SW480 (cell line): ENCODE measurements at places on chromosomes 11 and 22.
A peak's percentile ranks its signal among the peaks of the same experiment; 100 is the strongest.

DNA sequence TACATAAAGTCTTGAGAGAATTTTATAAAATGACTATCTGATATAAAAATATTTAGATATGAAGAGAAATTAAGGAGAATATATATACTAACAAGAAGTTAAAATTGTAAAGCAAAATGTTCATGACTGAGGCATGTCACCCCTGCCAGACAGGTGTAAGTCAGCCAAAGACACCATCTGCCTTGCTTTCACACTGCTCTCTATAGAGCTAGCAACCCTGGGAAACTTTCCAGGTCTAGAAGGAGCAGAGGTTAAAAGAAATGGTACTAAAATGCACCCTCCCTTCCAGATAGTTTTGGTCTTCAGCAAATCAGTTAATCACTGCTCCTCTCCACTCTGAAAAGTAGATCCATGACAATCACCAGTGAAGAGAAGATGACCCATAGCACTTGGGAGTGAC, 16.5 kb downstream of the PPP2R1B start:
- DNase-seq: no peak

DNA sequence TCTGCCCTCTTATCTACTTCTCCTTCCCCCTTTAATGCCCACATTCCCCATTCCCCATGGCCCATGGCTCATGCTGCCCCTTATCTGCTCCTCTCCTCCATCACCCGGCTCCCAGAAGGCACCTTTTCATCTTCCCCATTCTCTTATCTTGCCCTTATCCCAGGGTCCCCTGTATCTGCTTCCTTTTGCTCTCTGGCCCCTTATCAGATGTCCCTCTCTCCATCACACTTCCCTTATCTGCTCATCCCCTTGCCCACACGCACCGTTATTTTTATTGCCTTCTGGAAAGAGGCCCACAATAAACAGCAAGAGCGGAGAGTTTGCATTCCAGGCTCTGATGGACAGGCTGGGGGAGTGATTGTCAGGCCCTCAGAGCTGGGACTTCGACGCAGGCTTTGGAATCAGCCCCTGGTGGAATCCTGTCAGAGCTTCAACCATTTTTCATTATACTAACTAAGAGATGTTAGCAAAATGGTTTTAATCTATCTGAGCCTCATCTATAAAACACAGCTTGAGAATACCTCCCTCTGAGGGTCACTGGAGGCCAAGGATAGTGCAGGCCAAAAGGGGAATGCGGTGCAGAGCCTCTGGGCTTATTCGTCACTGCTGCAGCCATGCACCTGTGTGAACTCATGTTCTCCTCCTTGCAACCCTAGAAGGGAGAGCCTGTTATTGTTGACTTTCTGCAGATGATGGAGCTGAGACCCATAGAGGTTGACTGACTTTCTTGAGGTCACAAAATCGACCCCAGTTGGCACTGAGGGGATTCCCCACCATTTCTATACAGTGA, 37.0 kb upstream of the LRRC55 start:
- no peak for DNase-seq

DNA sequence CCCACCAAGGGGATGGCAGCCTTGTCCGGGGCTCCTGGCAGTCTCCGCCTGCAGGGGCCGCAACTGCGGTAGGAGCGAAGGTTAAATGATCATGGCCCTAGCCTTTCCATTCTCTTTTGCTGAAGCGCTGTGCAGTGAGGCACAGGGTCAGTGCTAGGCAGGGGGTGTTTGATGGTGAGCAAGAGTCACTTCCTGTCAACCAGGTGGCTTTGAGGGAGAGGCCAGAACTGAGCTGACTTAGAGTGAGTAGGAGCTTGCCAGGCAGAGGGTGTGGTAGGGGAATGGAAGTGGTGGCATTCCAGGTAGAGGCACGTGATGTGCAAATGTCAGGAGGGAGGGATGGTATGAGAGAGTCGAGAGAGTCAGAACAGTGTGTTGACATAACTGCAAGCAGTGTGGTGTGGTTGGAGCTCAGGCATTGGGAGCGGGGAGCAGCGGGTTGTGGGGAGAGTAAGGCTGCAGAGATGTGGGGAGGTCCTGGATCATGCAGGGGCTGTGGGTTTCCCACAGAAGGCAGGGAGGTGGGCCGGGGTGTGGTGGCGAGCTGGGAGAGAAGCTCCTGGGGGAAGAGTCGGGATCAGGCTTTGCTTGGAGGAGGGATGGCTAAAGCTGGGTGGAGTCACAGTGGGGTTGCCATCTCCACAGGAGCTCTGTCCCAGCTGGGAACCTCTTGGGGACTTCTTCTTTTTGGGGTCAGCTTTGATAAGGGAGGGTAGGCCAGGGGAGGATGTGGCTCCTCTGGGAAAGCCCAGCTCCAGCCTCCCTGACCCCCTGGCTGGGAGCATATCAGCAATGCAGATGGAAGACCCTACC, 33.3 kb downstream of the AMPD3 start:
- DNase-seq: peak; percentile 99

DNA sequence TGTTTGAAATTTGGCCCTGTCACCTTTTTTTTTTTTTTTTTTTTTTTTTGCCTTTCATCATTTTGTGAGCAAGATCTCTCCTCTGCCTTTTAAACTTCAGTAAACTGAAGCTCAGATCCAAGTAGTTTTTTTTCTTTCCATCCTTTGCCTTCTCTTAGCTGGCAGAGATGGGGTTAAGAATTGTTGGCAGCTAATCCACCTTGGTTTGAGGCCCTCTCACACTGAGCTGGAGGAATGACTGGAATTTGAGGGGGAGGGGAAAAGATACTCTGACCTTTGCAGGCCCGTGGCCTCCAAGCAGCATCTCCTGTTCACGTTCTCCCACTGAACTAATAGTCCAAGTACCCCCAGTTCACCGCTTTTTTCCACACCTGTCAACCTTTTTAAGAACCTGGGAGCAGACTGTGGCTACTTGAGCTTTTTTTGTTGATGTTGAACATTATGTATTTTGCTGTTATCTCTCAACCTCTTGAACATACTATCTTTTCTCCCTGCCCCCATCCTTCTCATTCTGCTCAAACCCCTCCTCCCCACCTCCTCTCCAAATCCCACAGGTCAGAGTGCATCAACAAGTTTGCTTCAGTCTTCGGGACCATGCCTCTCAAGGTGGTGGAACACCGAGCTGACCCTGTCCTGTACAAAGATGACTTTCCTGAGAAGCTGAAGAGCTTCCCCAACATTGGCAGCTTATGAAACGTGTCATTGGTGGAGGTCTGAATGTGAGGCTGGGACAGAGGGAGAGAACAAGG, 66.2 kb downstream of the ALX4 start:
- peak; percentile 34 for DNase-seq

DNA sequence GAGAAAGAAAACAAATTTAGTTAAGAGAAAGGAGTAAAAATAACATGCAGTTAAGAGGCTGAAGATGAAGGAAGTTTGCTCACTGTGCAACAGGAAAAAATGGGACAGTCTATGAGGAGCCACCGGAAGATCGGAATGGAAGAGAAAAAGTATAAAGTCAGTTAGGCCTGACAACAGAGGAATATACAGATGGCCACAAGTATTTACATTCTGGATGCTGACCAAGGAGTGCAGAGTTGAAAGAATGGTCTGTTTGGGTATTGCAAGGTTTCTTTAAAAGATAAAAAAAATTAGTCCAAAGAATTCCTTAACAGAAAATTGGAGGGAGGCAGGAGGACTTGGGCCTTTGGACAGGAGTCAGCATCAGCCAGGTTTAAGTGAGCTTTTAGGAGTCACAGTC, 37.5 kb downstream of the RBFOX2 start:
- DNase-seq: no peak

- peak; percentile 69 for DNase-seq
Measured at GRCh38 chr11:118912742-118913410, 12.8 kb downstream of the BCL9L start.

DNA sequence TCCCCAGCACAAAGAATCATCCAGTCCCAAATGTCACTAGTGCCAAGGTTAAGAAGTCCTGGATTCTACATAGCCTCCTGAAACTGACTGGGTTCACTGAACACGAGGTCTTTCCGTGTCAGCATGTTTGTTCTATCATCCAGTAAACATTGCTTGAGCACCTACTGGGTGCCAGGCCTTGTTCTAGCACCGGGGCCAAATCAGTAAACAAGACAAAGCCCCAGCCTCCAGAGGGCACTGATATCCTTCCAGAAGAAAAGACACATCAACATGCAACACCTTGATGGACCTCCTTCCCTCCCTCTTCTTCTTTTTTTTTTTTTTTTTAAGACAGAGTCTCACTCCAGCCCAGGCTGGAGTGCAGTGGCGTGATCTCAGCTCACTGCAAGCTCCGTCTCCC, 26.9 kb downstream of the TPST2 start:
- no peak for DNase-seq

- DNase-seq: no peak
Measured at GRCh38 chr11:69039501-69039900, 9.2 kb upstream of the TPCN2 start.

DNA sequence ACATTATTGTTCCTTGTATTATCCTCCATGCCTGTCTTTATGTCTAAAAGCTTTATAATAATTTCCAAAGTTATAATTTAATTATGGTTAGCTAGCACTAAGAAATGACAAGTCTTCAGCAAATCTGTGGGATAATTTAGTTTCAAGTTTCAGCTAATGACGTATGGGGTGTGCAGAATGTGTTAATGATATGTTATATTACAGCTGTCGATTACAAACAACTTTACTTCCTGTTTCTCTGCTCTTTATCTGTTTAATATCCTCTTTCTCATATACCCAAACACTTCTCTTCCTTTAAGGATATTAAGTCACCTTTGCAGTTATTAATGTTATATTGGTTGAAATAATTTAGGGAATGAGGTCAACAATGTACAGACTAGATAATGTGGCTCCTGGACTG, 161.8 kb downstream of the CASP12 start:
- no peak for DNase-seq

GRCh38 chr22:27242917-27243589, 558.5 kb downstream of the MN1 start:
- DNase-seq: no peak
